Adrenal gland (tissue), 19 donors: ENCODE measurements at places on chromosomes 1 and 21. TPM values are rescaled to one million over a fixed set of nuclear protein-coding genes. Genes with fewer than 3 reads are reported as not detected.
A peak's percentile ranks its signal among the peaks of the same experiment; 100 is the strongest.

- peak; percentile 77 for DNase-seq
- H3K27me3 ChIP-seq, result no peaks in the 10 kb centered on the region
- no peaks in the 10 kb centered on the region for H3K36me3 ChIP-seq
- H3K4me1 ChIP-seq, result peaks cover 13% of the 10 kb centered on the region
- no peak overlapping the region for H3K4me3 ChIP-seq
Measured at GRCh38 chr1:30912913-30913652, 4.5 kb upstream of the SDC3 start.

DNA sequence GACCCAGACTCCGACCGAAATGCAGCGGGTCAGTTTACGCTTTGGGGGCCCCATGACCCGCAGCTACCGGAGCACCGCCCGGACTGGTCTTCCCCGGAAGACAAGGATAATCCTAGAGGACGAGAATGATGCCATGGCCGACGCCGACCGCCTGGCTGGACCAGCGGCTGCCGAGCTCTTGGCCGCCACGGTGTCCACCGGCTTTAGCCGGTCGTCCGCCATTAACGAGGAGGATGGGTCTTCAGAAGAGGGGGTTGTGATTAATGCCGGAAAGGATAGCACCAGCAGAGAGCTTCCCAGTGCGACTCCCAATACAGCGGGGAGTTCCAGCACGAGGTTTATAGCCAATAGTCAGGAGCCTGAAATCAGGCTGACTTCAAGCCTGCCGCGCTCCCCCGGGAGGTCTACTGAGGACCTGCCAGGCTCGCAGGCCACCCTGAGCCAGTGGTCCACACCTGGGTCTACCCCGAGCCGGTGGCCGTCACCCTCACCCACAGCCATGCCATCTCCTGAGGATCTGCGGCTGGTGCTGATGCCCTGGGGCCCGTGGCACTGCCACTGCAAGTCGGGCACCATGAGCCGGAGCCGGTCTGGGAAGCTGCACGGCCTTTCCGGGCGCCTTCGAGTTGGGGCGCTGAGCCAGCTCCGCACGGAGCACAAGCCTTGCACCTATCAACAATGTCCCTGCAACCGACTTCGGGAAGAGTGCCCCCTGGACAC lies 534 bp downstream of the C1orf56 start:
- peak; percentile 79 for DNase-seq
- peak overlapping the region; percentile 43 for H3K27ac ChIP-seq
- peak overlapping the region; percentile 92 for H3K4me3 ChIP-seq
- H3K27me3 ChIP-seq, result no peaks in the 10 kb centered on the region

DNA sequence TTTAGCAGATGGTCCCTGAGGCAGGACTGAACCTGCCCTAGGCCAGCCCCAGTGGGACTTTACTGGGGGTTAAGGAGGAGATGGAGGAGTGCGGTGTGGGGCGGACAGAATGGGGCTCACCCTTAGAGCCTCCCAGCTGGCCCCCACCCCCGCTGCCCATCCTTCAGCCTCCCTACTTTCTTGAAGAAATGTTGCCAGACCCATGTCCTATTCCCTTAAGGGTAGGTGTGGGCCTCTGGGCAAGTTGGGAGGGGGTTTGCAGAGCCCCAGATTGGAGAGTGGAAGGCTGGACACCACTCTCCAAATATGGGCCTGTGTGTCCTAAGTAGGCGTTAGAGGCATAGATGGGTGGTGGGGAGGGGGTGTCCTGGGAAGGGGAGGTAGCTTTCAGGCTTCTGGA lies 19.2 kb upstream of the EPS8L3 start:
- H3K27me3 ChIP-seq, result no peaks in the 10 kb centered on the region
- peaks cover 23% of the 10 kb centered on the region for H3K4me1 ChIP-seq
- H3K27ac ChIP-seq, result no peak overlapping the region

- no peaks in the 10 kb centered on the region for H3K36me3 ChIP-seq
- no peaks in the 10 kb centered on the region for H3K27me3 ChIP-seq
- H3K27ac ChIP-seq, result no peak overlapping the region
Measured at GRCh38 chr1:200213392-200213791, 185.9 kb downstream of the NR5A2 start.

DNA sequence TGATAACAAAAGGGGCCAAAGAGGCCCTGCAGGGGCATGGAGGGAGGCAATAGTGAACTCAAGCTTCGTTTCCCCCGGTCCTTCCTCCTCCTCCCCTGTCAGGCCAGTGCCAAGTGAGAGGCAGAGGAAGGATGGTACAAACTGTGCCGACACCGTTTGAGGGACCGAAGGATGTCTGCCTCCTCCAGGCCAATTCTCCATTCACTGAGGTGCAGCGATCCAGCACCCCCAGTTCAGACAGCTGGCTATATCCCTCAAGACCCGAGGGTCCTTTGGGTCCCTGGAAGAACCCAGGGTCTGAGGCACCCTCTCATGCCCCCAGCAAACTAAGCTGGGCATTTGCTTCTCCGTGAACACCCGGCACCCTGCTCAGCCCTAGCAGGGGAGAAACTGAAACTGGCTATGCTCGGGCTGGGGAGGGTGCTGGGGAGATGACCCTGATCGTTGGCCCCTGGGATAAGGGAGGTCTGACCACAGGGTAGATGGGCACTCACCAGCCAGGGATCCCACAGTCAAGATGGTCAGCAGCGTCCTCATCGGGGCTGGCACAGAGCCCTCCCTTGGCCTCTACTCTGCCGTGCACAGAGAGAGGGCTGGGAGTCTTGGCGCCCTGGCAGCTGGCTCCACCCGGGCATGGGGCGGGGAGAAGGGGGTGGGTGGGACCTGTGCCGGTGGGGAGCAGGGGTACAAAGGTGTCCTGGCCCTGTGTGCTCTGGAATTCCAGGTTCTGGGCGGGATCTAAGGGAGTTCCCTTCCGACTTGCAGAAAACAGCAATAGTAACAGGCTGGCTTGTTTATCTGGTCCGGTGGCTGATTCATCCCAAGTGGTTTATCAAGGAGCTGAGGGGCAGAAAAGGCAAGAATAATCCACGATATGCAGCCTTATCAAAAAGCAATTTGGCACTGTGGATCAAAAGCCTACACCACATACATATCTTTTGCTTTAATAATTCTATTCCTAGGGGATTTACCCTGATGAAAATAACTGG lies at the start of gene IL22RA1:
IL22RA1 (minus strand) TSS at position 595 of the 989 bp plus-strand sequence; CDS start at position 537, 58 bp downstream.
- peak within 1 kb of the TSS; percentile 54 for H3K4me3 ChIP-seq
- H3K27ac ChIP-seq, result no peak within 1 kb of the TSS
- no peaks in the 10 kb centered on the region for H3K36me3 ChIP-seq
- no peaks in the 10 kb centered on the region for H3K27me3 ChIP-seq

DNA sequence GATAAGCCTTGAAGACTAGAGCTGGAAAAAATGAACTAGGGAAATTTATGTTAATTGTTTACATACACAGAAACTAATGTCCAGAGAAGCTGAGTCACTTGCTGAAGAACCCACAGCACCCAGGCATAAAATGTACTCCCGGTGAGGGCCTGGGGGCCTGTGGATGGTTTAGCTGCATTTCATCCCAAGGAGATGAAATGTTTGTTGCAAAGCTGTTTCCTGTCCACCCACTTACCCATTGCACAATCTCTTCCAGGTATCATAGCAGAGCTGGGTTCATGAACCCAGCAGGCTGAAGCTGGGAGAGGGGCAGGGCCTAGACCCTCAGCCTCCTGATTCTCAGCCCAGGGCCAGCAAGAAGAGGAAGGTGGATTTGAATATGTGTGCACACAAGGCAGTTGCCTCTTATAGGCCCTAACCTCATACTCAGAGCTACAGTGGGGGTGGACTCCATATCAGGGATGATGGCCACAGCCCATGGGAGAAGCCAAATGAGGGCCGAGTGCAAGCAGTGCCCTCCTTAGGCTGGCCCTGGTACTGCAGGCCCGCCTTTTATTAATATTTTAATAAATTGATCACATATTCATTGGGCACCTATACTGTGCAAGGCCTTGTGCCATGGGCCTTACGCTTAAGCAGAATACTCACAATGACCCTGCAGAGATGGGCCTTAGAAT lies 110.8 kb downstream of the LACTBL1 start:
- no peaks in the 10 kb centered on the region for H3K36me3 ChIP-seq
- no peaks in the 10 kb centered on the region for H3K27me3 ChIP-seq
- no peak overlapping the region for H3K4me3 ChIP-seq

DNA sequence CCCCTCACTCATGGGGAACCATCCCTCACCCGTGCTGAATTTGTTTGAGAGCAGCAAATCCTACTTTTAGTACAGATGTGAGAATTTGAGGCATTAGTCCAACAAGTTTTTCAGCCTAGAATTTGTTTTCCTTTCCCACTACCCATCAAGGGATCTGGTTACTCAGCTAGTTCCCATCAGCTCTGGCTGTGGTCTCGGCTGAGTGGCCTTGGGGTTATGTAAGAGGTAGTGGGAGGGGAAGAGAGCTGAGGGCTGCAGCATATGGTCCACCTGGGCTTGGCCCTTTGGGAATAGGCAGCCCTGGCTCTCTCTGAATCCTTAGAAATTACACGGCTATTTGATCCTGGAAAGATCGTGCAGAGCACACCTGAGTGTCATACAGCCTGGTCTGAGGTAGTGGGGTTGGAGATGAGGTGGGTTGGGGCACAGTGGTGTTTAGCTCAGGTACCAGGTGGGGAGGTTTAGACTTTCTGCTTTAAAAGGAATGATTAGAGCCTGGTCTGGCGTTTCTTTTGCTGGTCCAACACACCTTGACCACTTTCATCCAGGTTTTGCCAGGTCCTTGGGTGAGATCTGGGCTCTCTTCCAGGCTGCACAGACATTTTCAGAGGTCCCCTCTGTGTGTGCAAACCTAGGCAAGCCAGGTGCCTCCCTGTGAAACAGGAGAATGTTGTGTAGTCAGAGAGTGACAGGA lies 4.2 kb downstream of the GSTM4 start:
- DNase-seq, result peak; percentile 68
- H3K27me3 ChIP-seq, result no peaks in the 10 kb centered on the region
- peaks cover 23% of the 10 kb centered on the region for H3K36me3 ChIP-seq
- H3K27ac ChIP-seq, result no peak overlapping the region

GRCh38 chr1:27568300-27569087 lies 35.5 kb downstream of the AHDC1 start:
- peak; percentile 97 for DNase-seq
- peak overlapping the region; percentile 94 for H3K27ac ChIP-seq

DNA sequence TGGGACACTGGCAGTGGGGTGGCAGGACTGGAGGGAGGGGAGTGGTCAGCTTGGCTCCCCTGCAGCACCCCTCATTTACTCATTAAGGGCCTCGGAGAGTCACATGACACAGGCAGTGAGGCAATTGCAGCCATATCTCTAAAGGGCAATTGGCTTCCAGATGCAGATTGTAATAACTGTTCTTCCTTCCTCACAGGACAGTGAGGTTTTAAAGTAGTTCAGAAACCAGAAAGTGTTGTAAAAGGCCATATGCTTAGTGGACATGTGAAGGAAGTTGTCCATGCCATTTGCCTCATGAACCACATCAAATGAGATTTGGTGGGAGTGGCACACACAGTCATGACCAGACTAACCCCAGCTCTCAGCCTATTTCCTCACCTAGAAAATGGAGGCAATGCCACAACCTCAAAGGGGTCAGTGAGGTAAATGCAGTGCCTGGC lies 11.1 kb downstream of the MTX1 start:
- H3K4me3 ChIP-seq, result no peak overlapping the region
- no peak for DNase-seq
- H3K27me3 ChIP-seq, result no peaks in the 10 kb centered on the region
- peak overlapping the region; percentile 5 for H3K27ac ChIP-seq
- no peaks in the 10 kb centered on the region for H3K36me3 ChIP-seq
- peaks cover 6% of the 10 kb centered on the region for H3K4me1 ChIP-seq

DNA sequence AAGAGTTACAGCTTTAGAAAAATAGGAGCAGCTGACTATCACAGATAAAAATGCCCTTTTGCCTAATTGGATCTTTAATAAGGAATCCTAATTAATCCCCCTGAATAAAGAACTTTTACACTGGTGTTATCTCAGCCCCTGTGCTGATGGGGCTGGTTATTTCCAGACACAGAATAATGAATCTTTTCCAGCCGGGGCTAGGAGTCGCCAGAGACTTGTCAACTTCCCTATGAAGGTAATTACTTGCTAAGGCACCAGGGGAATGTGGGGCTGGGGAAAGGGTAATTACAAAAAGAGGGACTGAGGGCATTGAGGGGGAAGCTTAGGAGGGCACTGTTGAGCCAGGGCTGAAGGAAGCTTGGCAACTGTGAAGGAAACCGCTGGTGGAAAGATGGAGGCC lies 34.5 kb downstream of the HMGB4 start:
- H3K36me3 ChIP-seq, result no peaks in the 10 kb centered on the region
- H3K27me3 ChIP-seq, result no peaks in the 10 kb centered on the region
- no peak for DNase-seq

DNA sequence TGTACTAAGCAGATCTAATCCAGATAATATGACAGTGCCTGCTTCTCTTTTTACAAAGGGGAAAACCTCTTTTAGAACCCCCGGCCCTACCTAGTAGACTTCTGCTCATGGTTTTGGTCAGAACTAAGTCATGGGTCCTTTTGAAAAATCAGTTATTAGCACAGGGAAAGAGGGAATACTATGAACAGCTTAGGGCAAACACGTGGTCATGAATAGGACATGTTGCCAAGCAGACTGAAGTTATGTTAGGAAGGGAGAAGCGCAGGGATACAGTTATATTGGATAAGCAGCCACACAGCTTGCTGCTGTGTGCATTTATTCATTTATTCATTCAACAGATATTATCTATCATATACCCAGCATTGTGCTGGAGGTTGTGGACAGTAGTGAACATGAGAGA lies 25.3 kb upstream of the IGSF3 start:
- H3K27me3 ChIP-seq, result no peaks in the 10 kb centered on the region
- no peak overlapping the region for H3K4me3 ChIP-seq
- H3K27ac ChIP-seq, result no peak overlapping the region
- H3K36me3 ChIP-seq, result no peaks in the 10 kb centered on the region
- H3K4me1 ChIP-seq, result no peaks in the 10 kb centered on the region
- no peak for DNase-seq

DNA sequence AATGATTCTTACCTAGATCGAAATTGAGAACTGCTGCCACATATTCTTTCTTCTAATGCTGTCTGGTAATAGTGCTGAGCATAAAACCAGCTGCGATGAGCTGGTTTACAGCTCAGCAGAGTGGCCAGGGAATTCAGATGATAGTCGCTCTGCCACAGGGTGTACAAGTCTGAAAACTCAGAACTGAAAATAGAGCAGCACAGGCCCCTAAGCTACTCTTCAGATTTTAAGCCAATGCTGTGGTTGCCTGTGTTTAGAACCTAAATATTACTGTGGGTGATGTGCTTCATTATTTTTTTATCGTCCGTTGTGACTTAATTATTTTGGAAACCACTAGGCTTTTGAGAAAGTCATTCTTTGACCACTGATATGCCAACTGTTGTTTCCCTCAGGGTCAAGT lies 152.0 kb downstream of the ADGRL4 start:
- H3K4me1 ChIP-seq, result no peaks in the 10 kb centered on the region
- no peak for DNase-seq
- no peaks in the 10 kb centered on the region for H3K27me3 ChIP-seq

- H3K4me1 ChIP-seq, result no peaks in the 10 kb centered on the region
- H3K4me3 ChIP-seq, result no peak overlapping the region
- no peaks in the 10 kb centered on the region for H3K27me3 ChIP-seq
- no peaks in the 10 kb centered on the region for H3K36me3 ChIP-seq
Measured at GRCh38 chr1:196148367-196148970, 459.8 kb downstream of the KCNT2 start.

The HIPK1 gene
- total RNA-seq, result 102 TPM

The ADORA1 gene
- 0.58 TPM for total RNA-seq

The SYNC gene
- total RNA-seq, result 20.7 TPM

The STYXL2 gene
- total RNA-seq, result 0.93 TPM

The SLC37A1 gene
- 27.2 TPM for total RNA-seq

The FAM72D gene
- 3.6 TPM for total RNA-seq

The NRAS gene
- 19.4 TPM for total RNA-seq

The SLC1A7 gene
- not detected for total RNA-seq

The WASF2 gene
- total RNA-seq, result 159 TPM

The SH2D1B gene
- 0.11 TPM for total RNA-seq
